ENCODE measurements at places on chromosomes 6 and 20.

- no peak for DNase-seq
Observed at GRCh38 chr6:150327117-150327774, 41.6 kb upstream of the IYD start.

DNA sequence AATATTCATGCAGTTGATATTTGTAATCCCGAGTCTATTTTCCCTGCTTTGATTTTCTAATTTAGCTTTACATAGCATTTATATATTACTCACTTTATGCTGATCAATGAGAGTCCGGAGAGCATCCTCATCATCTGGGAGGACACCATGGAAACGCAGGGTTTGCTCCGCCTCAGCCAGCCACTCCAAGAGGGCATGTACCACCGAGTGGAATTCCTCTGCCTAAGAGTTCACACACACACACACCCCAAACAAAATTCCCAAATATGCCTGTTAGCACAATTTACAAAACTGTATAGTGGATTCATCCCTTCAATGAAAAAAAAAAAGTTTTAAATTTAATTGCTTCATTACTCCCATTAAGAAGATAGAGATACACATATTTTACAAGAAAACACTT is 160.7 kb downstream of the DST start:
- DNase-seq, result no peak

DNA sequence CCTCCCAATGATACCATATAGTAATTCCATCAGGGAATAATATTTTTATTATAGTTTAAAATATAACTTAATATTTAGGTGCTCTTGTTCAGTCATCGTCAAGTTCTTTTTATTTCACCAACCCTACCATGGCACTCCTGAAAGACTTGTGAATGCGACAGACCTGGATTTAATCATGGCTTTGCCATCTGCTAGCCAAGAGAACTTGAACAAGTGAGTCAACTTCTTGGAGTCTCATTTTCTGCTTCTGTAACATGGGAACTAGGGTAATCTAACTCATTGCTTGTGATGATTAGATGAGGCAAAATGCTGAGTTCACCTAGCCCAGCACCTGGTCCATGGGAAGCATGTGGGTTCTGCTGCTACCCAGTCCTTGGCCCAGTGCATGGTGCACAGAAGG is 62.9 kb downstream of the ESR1 start:
- DNase-seq, result no peak

- no peak for DNase-seq
Observed at GRCh38 chr20:44211177-44212039, 837 bp upstream of the OSER1 start.

GRCh38 chr6:11196511-11197174 is 35.8 kb downstream of the NEDD9 start:
- no peak for DNase-seq

GRCh38 chr6:153131037-153131981 is at the start of gene RGS17:
TSS of gene RGS17 (minus strand) at chr6:153131282. CDS start at chr6:153044018, 87,264 bp downstream.
- no peak for DNase-seq

Data from ascending aorta (tissue), 2 donors.